ENCODE measurements at places on chromosomes 13 and 19.

DNA sequence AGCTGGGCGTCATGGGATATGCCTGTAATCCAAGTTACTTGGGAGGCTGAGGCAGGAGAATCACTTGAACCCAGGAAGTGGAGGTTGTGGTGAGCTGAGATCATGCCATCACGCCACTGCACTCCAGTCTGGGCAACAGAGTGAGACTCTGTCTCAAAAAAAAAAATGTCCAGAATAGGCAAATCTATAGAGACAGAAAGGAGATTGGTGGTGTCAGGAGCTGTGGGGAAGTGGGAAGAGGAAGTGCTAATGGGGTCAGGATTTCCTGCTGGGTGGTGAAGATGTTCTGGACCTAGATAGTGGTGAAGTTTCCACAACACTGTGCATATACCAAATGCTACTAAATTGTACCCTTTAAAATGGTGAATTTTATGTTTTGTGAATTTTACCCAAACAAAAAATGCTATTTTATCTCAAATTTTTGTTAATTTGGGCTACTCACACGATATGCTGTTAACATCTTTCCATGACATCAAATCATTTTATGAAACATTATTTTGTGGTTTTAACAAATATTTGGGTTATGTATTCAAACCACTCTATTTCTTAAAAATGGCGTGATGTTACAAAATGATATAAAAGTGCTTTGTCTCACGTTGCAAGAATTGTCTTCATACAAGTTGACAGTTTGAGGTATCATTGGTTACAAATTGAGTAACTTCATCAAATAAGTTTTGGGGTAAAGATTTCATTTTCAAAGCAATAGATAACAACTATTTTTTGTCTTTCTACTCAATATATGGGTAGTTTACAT is 7.4 kb upstream of the CYP4F3 start:
- peak; percentile 28 for DNase-seq

- DNase-seq, result no peak
These were observed 13.2 kb upstream of the LATS2 start for GRCh38 chr13:21074546-21074945.

GRCh38 chr19:55598034-55598433 is 1.3 kb downstream of the FIZ1 start:
- no peak for DNase-seq

GRCh38 chr13:112931028-112931934 is 37.7 kb upstream of the MCF2L start:
- DNase-seq, result no peak

DNA sequence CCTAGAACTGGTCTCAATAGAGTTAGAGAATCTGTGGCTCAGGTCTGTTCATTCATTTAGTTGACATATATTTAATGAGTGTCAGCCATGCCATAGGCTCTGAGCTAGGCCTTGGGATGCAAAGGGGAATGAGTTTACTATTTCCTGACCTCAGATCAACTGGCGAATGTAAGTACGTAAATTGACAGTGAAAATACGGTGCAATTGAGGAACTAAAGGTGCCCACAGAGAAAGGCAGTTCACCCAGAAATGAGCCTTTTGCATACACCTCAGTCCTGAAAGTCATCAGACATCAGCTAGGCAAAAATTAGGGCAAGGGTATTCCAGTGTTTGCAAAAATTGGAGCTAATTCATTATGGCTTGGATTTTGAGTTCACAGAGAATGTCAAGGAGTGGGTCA is 20.6 kb upstream of the UPF3A start:
- no peak for DNase-seq

GRCh38 chr13:107295416-107296140 is 727.6 kb upstream of the ARGLU1 start:
- DNase-seq, result no peak

DNA sequence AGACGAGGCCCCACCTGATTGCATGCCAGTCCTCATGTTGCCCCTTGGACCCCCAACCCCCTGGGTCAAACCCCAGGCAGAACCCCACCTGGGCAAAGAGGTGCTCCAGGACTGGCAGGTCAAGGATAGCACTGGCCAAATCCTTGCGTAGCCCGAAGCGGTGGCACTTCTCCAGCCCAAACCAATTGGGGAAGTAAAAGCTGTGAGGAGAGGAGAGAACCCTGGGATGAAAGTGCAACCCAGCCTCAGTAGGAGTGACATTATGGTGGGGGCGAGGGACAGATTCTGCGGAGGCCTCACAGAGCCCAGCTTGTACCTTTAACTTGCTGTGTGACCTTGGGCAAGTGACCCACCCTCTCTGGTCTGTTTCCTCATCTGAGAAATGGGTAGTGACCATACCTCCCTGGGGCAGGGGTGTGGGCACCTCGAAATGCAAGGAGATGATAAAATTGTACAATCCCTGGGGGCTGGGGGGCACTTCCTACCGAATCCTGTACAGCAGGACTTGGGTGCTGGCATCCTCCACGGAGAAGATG is 4.4 kb downstream of the JAK3 start:
- DNase-seq, result no peak

- DNase-seq, result peak; percentile 68
These were observed 43.9 kb downstream of the CERS4 start for GRCh38 chr19:8252922-8253589.

- no peak for DNase-seq
These were observed 190.9 kb upstream of the RNF113B start for GRCh38 chr13:98368019-98368418.

GRCh38 chr19:16185768-16186123 is 536 bp downstream of the FAM32A start:
- no peak for DNase-seq

GRCh38 chr13:49821216-49822009 is 28.9 kb upstream of the KPNA3 start:
- no peak for DNase-seq

GRCh38 chr13:103573446-103573845 is 507.2 kb upstream of the SLC10A2 start:
- DNase-seq, result no peak

DNA sequence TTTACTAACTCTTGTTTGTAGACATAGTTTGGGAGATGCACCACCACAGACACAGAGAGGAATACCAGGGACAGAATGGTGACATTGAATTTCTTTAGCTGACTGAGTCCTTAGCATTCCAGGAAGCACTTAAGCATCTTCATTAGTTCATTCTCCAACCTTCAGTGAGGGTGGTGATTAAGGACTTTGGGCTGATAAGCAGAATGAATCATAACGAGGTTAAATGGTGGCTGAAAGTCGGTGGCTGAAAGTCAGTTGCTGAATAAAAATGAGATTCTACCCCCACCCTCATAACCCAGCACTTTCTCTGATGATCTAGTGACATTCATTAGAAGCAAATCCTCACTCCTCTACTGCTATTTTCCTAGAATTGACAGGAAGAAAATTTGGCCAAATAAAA is 10.6 kb downstream of the PCDH8 start:
- DNase-seq, result no peak

DNA sequence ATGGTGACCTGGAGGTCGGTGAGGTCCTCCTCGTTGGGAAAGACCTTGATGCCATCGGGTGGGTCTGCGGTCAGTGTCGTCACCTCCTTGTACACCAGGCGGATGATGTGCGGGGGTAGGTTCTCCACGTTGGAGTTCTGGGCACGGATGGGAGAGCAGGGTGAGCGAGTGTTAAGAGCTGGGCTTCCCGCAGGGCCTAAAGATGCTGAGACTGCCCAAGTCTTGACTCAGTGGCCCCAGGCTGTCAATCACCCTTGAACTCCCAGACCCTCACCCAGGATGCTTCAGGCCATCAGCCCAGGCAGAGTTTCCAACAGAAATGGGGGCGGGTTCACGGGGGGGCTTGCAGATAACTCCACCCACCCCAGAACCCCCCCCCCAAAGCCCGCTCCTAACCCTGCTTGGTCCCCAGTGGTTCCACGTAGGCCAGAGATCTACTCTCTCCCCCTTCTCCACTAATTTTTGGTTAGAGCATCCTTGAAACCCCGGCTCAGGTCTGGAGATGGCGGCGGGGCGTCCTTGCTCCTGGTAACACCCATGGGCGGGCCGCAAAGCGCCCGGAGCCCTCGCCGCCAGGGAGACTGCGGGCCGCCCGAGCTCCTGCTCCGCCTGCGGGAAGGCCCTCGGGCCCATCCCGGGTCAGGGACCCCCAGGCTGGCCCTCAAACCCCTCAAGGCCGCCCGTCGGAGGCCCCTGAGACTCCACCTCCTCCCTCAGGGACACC is 600 bp downstream of the UBE2S start:
- no peak for DNase-seq

DNA sequence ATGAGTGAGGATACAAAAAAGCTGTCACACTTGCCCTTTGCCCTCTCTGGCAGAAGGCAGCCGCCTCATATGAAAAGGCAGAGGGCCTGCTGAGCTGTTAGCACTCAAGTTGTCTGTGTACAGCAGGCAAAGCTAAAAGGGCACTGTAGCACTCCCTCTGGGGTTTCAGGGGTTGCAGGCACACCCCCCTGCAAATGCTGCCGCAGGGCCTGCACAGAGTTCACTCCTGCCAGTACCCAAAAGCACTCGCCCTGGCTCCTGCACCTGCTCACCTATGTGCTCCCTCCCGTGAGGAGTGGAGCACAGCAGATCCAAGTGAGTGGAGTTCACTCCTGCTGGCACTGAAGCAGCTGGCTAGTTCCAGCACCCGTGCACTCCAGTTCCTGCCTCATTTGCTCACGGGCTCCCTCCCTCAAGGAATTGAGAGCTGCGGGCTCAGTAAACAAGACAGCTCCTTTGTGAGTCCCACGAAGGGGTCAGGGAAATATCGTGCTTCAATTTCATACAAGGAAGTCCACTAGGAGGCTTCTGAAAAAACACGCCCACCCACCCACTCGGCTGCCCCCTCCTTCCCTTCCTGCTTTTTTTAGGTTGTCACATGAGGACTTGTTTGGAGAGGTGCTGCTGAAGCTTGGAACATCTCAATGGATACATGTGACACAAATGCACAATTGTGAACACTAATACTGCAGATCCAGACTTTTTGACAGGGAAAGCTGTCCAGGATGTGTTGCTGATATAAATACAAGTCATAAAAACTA is 9.9 kb upstream of the RCBTB2 start:
- peak; percentile 55 for DNase-seq

DNA sequence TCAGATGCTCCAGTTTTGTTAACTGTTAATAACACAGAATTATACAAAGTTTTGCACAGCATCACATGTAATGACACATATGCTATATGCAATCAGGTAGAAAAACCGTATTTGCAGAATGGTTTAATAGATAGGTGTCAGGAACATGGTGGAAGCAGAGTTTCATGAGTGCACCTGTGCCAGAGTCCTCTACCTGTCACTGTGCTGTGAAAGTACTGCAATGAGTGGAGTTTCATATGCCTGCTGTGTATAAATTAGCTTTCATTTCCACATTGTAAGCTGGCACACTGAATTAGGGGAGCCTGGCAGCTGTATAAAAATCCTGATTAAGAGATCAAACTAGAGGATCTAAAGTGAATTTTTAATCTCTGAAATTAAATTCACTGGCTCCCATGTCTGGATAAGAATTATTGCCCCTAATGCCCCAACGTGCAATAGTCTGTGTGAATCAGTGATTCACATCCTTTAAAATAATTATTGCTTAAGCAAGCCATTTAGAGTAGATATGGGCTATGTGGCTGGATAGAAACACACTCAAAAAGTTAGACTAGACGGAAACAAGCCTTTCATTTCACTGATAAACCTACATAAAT is 8.5 kb upstream of the EEF1AKMT1 start:
- no peak for DNase-seq

- DNase-seq, result no peak
These were observed 7.1 kb downstream of the COMMD6 start for GRCh38 chr13:75530549-75530961.

GRCh38 chr19:45972947-45973540 is 621 bp downstream of the NOVA2 start:
- no peak for DNase-seq

- DNase-seq, result no peak
These were observed 60.9 kb downstream of the PEX11G start for GRCh38 chr19:7427944-7428343.

DNA sequence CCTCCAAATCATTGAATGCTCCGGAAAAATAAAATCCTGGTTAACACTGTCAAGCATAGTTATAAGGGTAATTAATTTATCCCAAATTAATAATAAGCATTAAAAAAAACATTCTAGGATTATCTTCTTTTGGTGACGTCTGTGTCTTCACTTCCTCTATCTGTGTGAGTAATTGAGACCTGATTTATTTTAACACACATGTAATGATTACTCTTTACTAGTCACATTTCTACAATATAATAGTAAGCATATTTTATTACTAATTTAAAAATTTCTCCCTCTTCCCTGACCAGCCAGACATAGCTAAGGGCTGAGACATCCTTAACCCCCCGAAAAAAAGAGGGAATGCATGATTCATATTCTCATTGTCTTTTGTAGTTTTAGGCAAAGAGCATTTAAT is 2.3 kb downstream of the FNDC3A start:
- no peak for DNase-seq

DNA sequence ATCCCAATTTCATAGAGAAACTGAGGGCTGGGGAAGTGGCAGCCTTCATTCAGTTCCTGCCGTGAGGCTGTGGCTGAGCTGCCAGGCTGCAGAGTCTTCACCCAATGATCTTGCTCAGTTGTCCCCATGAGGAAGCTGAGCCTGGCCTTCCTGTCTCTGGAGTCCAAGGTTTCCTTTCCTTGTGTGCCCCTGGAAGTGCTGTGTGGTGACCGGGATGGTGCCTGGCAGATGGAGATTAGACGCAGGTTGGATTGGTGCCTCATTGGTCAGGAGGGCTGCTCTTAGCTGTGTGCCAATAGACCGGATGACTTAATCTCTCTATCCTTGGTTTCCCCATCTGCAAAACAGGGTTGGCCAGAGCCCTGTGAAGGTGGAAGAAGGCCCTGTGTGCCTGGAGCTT is 24.6 kb downstream of the DNM2 start:
- DNase-seq, result no peak

- DNase-seq, result no peak
These were observed 7.2 kb downstream of the ADGRE2 start for GRCh38 chr19:14770944-14771839.

DNA sequence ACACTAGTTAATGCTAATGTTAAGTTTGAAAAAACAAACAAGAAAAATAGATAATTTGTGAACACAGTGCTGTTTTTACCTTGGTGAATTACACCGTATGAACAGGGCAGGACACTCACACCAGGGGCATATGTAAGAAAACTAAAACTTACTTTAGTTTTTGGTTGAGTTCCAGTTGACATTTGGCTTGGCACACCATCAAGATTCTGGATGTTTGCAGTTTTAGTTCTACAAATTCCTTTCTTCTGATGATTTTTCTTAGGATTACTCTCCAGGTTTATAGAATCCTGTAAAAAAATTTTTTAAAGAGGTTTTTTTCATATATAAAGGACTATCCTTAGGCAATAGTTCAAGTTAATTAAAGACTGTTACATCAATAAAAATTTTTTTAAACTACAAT is 238.5 kb upstream of the STARD13 start:
- no peak for DNase-seq

DNA sequence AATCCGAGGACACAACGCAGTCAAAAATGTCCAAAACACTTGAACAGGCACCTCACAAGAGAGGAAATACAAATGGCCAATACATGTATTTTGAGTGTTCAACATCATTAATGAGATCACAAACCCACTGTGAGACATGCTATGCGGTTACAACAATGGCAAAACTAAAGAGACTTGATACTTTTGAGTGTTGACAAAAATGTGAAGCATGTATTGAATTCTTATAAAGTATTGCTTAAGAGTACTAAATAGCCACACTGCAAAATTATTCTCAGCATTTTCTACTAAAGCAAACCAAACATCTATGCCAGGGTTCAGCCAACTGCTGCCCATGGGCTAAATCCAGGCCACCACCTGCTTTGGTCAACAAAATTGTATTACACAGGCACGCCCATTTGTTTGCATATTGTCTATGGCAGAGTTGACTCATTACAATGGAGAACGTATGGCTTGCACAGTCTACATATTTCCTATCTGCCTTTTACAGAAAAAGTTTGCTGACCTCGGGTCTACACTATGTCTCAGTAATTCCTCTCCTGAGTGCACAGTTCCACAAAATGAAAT is 135.3 kb downstream of the B3GLCT start:
- DNase-seq, result no peak

All from pons (tissue), 1 donor.